Fibroblast of skin of left quadriceps (primary cell): ENCODE measurements at places on chromosomes 6 and 20.

GRCh38 chr6:70549327-70549726 is 17.4 kb upstream of the SDHAF4 start:
- DNase-seq = peak; percentile 8

GRCh38 chr20:2116170-2116940 is 14.7 kb downstream of the STK35 start:
- no peak for DNase-seq

GRCh38 chr6:129292836-129293235 is 409.9 kb downstream of the LAMA2 start:
- DNase-seq = no peak

DNA sequence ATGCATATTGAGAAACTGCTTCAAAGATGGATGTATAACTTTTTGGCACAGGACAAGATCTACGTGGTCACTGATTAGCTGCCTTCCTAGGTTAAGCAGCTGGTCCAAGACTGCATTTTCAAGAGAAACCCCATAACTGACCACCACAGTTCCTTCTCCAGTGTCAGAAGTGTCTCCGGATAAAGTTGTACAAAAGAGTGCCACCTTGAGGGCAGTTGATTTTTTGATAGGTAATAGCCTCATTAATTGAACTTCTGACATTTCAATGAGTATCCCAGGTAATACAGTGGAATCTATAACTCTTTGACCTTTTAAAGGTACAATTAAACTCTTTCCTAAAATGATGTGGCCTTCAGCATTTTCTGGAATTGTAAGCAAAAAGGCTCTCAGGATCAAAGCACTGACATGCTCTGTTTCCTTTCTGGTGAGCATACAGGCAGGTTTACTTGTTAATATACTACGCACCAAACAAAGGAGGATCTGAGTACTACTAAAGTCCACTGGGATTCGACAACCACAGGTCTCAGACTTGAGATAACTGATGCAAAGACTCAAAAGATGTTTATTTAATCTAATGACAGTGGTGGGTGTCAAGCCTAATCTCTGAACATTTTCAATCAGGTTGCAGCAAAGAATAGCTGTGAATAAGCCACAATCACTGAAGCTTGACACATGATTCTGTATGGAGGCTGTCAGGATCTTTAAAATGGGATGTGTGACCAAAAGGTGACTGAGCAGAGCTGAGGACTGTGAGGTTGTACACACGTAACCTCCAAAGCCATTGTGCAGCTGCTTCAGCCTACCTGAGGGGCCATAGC is 21.2 kb downstream of the MKKS start:
- no peak for DNase-seq

DNA sequence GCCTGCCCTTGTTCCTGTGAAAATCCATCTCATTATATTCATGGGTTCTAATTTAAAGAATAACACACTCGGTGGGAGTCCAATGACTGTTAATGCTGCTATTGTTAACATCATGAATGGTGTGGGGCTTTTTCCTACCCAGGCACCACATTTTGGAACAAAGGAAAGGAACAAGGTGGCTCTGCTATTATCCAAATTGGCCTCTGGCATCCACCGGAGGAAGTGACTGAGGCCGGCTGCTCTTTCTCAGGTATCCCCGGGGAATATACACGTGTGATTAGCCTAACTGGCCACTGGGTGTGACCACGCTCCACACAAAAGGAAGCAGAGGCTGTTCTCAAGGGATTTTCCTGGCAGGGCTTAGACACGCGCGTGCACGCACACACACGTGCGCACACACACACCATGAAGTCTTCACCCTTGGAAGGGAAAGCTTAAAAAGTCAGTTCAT is 601.2 kb upstream of the ARID1B start:
- no peak for DNase-seq

- DNase-seq = peak; percentile 23
These were observed 150.9 kb downstream of the DST start for GRCh38 chr6:56491606-56492328.

DNA sequence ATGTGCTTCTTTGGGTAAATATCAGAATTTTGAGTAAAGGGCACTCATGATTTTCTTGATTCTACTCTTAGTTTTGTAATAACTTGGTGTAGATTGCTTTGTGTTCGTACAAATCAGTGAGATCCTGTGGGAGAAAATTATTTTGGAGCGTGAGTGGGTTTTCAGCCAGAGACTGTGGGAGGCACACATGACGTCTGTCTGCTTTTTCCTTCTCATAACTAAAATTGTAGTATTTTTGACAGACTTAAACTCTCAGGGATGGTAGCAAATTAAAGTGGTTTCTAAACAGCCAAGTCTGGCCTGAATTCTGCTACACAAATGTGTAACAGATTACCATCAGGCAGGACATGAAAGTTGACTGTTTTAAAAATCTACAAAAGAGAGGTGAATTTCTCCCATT is 222.6 kb downstream of the OTOR start:
- no peak for DNase-seq

DNA sequence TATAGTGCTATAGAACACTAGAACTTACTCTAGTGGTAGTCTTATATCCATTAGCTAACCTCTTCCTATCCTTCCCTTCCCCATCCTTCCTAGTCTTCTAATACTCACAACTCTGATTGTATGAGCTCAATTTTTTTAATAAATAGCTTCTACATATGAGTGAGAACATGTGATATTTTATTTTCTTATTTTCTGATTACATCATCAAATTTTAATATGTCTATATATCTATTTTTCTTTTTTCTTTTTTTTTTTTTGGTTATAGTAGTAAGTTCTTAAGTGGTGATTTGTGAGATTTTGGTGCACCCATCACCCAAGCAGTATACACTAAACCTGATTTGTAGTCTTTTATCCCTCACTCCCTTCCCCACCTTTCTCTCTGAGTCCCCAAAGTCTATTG is 112.5 kb downstream of the JAG1 start:
- DNase-seq = no peak

GRCh38 chr6:3520281-3521230 is 63.7 kb upstream of the SLC22A23 start:
- DNase-seq = no peak

- DNase-seq = no peak
These were observed 111.6 kb downstream of the SNX5 start for GRCh38 chr20:17856837-17857605.

DNA sequence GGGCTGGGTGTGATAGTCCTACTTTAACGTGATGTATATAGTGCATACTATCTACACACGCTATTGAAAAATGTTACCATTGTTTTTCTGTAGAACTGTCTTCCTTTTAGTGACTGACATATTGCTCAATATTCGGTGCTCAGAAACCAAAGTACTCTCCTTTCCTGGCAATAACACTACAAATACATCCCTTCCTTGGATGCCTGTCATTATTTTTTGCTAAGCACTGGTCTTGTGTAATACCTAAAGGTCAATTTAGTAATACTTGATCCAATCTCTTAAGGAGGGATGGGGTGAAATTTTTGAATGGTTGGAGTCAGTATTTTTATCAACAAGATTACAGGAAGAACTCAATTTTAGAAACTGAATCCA is 23.9 kb downstream of the CNR1 start:
- no peak for DNase-seq
